ENCODE measurements at places on chromosomes 1 and 21.

DNA sequence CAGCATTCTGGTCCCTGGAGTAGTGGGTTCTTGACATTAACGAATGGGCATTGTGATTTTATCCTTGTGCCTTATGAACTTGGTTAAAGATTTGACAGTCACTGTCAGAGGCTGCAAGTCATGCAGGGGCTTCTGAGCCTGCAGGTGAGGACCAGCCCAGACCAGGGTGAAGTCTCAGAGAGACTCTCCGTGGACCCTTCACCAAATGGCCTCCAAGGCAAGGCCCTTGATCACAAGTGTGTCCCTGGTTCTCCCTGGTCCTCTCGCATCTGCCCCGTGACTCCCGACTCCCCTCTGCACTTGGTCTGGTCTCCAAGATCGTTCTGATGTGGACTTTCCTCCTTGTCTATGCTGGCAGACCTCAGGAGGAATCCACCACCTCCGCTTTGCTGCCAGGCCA is 476.5 kb upstream of the VAMP3 start:
- no peak for DNase-seq

DNA sequence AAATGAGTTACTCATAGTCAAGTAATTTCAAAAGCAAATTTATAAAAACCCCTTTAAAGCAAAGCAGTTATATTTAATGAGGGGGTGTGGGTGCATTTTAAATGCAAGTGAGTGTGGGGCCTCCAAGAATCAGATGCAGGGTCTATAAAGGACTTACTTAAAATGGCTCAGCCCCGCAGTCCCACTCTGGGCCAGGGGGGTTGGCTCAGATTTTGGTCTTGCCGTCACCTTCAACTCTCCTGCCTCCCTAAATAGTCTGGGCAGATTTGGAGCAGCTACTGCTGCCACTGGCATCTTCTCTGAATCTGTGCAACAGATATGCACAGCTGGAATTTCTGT is 16.2 kb downstream of the AMPD2 start:
- DNase-seq = peak; percentile 2

GRCh38 chr1:229582011-229582694 is 23.6 kb upstream of the ABCB10 start:
- DNase-seq = no peak

DNA sequence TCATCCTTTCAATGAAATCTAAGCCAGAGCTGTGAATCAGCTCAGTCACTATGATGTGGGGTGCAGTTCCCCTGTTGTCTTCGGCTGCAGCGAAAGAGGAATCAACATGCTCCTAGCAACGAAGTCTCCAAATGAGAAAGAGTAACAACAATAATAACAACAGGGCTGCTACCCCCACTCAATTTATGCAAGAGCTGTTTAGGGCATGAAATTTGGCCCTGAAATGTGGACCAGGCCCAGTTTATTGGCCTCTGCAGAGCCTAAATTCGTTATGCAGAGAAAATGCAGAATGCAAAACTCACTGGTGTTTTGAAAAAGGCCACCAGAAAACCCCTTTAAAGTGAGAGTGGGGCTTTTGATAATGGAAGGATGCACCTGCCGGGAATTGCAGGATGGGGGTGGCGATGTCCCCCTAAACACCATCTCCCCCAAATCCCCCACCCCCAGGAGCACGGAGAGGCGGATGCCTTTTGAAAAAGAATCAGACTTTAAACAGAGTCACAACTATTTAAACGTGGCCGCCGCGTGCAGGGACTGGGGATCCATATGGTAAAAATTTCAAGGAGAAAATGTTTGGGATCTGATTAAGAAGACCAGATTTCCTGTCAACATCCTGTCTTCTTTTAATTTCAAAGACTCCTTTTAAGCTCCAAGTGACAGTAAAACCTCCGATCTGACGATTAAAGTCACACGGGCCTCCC is 1.9 kb downstream of the RUNX3 start:
- DNase-seq = peak; percentile 57

GRCh38 chr1:7993593-7994479 is 32.3 kb downstream of the ERRFI1 start:
- no peak for DNase-seq

DNA sequence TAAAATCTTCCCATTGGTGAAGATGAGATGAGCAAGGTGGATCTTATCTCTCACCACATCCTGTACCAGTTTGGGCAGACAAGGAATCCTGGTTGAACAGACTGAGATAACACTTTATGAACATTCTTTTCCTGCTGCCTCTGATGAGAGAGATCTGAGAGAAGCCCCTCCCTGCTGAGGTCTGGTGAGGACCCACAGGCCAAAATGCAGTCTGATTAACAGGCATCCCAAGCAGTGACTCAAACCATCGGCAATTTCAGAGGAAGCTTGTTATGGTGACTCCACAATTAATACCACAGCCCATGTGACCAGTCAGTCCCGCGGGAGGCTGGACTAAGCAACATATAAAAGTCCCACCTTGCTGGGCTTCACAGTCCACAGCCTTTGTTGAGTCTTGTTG is at the start of gene PRR9:
Gene PRR9, plus strand, starts transcription at position 373 of the 400 bp plus-strand sequence. CDS start 561 bp downstream, outside the sequence.
- no peak for DNase-seq

- no peak for DNase-seq
Measured at GRCh38 chr1:159771127-159771895, 9.5 kb upstream of the DUSP23 start.

DNA sequence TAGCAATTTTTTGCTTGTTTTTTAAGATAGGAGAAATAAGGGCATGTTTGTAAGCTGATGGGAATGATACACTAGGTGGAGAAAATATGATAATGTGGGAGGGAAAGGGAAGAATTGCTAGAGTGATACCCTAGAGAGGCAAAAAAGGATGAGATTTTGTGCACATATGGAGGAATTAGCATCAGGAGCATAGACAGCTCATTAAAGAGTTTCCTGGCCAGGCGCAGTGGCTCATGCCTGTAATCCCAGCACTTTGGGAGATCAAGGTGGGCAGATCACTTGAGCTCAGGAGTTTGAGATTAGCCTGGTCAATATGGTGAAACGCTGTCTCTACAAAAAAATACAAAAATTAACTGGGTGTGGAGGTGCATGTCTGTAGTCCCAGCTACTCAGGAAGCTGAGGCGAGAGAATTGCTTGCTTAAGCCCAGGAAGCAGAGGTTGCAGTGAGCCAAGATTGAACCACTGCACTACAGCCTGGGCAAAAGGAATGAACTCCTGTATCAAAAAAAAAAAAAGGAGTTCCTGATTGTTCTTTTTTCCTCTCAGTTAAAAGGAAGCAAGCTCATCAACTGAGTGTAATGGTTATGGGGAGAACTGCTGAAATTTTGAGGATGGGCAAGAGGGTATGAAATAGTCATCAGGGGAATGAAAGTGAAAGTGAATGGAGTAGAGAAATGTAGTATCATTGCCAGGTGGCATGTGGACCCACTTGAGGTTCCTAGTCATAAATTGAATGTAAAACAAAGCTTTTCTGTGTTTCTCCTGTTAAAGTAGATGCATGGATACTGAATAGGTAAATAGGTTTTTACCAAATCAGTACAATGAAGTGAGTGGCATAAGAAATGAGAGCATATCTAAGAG is 35.5 kb downstream of the SH3GLB1 start:
- peak; percentile 14 for DNase-seq

DNA sequence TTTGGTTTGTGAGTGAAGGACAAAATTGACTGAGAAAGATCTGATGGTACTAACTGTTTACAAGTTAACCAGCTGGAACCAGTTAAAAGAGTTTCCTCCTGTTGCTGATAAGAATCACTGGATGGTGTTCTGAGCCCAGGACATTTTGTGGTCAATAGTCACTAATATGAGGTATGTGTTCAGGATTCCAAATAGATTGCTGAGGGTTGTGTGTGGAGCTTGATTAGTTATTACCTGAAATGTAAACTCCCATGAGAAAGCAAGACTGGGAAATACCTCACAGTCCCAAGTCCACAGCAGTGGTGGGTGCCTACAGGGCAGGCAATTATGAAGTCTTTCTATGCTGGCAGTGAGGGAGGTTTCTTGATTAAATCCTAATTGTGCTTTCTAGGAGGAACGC is 164.6 kb downstream of the DNM3 start:
- DNase-seq = no peak

DNA sequence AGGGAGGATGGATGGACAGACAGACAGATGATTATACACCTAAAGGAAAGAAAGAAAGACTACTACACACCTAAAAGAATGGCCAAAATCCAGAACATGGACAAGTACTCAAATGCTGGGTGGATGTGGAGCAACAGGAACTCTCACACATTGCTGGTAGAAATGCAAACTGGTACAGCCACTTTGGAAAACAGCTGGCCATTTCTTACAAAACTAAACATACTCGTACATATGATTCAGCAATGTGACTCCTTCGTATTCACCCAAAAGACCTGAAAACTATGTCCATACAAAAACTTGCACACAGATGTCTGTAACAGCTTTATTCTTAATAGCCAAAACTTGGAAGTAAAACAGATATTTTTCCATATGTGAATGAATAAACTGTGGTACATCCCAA is 51.3 kb downstream of the PRPF38A start:
- DNase-seq = no peak

- no peak for DNase-seq
Measured at GRCh38 chr1:233679591-233680373, 65.9 kb downstream of the KCNK1 start.

DNA sequence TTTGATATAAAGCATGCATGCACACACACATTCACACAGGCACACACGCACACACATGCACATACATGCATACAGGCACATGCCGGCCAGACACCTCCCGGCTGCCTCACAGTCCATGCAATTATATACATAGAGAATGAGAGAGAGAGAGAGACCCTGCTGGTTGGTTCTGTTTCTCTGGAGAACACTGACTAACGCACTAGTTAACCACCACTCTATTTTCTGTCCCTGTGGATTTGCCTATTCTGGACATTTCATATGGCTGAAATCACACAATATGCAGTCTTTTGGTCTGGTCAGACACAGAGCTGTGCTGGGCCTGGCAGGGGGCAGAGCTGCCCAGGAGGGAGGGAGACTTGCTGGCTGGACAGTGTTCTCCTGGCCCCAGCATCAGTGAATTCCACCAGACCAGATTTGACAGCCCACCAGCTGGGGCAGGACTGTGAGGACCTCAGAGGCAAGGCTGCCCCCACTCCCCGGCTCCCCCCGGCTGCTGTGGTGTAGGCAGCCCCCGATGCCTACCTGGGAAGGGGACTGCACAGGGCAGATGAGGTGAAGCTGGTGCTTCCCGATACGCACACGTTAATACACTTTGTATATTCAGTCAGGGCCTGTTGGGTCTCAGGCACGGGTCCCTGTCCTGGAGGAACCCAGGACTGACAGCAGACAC is 152.2 kb downstream of the NPHP4 start:
- no peak for DNase-seq

GRCh38 chr21:44732263-44732662 is 20.9 kb upstream of the TSPEAR start:
- DNase-seq = no peak

- DNase-seq = no peak
Measured at GRCh38 chr1:165815725-165816124, 11.7 kb upstream of the UCK2 start.

GRCh38 chr1:7408771-7409150 is 362.3 kb upstream of the VAMP3 start:
- no peak for DNase-seq

Measured in B cell (primary cell).